NCI-H1105 (cell line): ENCODE measurements at places on chromosomes 13 and 19.

- DNase-seq = no peak
Measured at GRCh38 chr13:54029226-54029625, 1000.6 kb downstream of the OLFM4 start.

GRCh38 chr13:51822106-51822815, 18.3 kb upstream of the DHRS12 start:
- no peak for DNase-seq

- DNase-seq = no peak
Measured at GRCh38 chr13:79096099-79096498, 310.0 kb downstream of the RBM26 start.

DNA sequence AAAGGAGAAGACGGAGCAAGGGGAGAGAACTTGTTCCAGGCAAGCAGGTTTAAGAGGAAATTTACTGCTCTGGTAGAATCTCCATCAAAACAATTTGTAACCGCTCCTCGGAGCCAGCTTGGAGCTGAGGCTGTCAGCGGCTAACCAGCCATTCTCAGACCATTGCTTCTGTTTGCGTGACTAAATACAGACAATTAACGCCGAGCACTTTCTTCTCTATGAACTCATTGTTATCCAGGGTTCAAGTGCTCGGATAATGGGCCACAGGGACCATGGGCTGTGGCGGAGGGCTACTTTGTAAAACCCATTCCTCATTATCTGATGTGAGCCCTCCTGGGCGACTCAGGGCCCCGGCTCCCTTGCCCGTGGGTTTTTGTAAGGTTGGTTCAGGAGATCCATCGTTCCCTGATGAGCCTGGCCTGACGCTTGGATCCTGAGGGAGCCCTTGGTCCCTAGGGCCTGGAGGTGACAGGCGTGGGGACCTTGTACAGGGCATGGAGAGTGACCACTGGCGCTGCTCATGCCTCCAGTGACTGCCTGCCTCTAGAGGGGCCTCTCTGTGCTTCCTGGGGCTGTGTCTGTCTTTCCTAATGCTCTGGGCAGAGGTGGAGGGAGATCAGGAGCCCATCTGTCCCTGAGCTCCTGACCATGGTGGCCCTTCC, 61.5 kb upstream of the ZNF536 start:
- DNase-seq = no peak
